ENCODE measurements at places on chromosomes 1 and 21. TPM values are rescaled to one million over a fixed set of nuclear protein-coding genes. Genes with fewer than 3 reads are reported as not detected.
A peak's percentile ranks its signal among the peaks of the same experiment; 100 is the strongest.

DNA sequence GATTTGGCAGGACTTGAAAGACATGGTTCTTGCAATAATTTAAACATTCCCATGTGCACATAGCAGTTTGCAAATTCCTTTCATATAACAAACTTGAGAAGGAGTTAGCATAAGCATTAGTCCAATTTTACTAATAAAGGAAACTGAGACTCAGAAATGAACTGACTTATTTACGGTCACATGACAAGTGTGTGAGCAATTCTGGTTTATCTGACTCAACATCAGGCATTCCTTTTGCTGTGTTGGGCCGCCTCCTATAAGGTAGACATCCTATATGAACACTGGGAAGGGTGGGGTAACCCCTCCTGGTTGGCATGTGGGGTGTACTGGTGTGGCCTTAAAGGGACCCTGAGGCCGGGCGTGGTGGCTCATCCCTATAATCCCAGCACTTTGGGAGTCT, 8.5 kb upstream of the CPT2 start:
- DNase-seq: no peak

DNA sequence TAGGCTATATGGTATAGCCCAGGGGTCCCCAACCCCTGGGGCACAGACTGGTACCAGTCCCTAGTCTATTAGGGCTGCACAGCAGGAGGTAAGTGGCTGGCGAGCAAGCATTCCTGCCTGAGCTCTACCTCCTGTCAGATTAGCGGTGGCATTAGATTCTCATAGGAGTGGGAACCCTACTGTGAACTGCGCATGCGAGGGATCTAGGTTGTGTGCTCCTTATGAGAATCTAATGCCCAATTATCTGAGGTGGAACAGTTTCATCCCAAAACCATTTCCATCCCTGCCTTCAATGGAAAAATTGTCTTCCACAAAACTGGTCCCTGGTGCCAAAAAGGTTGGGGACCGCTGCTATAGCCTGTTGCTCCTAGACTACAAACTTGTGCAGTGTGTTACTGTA, 22.8 kb upstream of the ZBTB8A start:
- no peak for DNase-seq

- no peak for DNase-seq
Measured at GRCh38 chr1:235945775-235946570, 79.3 kb upstream of the LYST start.

The PSRC1 gene
- 0.50 TPM for total RNA-seq

DNA sequence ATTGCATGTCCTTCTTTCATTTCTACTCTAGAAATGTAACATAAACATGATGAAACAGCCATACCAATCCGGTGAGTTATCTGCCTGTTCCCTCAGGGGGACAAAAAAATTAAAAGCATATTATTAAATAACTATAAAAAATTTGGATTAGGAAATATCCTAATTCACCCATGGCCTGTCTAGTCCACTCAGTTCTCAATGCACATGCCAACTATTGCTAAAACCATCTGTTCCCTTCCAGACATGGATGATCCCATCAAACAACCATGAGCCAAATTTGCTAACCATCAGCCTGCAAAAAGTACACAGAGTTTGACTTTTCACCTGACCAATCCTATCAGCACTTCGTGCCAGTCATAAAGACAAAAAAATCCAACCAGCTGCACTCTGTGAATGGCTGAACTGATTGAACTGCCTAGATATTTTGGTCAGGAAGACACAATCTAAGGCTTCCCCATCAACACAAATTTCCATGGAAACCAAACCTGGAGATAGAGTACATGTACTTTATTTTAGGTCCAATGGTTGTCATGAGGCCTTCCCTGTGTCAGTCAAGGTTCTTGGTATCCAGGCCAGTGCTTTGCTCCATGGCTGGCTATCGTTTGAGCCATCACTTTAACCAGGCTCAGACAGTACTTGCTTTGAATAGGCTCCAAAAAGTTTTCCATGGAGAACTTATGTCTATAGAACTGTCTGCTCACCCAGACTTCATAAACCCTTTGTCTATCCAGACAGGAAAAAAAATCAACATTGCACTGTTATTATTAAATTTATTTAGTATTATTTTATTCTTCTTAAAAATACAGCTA, 570.8 kb downstream of the LTN1 start:
- no peak for DNase-seq

The FAM151A gene
- total RNA-seq: 0.19 TPM

GRCh38 chr1:242886137-242886536, 361.6 kb upstream of the PLD5 start:
- DNase-seq: no peak

- no peak for DNase-seq
Measured at GRCh38 chr21:15410853-15411252, 318.9 kb upstream of the USP25 start.

DNA sequence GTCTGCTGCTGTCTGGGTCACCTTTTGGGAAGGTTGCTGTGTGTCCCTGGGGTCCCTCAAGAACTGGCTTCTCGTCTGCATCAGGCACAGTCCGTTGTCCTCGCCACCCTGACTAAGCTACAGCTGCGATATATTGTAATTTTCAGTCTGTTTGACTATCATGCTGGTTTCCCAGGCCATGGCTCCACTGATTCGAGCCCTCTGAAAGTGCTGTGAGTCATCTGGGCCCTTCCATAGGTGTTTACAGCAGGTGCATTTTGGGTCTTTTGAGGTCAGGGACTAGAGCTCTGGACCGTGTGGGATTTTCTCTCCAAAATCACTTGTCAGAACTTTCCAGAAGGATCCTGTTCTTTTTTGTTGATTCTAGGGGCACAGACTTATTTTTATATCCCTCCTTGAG, 52.8 kb downstream of the SPSB1 start:
- no peak for DNase-seq

DNA sequence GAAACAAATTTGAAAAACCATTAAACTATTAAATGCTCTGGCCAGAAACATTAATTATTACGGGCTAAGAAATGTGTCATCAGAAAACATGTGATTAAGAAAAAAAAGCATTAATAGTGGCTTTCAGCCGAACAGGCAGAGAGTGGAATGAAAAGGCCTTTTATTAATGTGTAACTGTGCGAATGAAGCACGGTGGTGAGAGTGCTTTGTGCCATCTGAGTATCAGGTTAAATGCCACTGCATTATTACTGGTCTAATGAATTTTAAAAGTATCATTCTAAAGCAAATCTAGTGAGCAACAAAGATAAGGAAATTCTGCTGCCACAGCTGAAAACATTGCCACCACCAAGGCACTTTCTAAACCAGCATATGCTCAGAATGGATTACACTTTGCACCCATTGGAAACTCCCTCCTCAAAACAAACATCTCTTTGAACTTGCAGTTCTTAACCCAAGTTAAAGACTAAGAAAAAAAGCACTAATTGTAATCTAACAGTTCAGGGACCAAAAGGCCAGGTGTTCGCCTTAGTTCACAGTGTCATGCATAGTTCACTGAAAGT, 30.0 kb upstream of the SSX2IP start:
- DNase-seq: no peak

The PTGFR gene
- total RNA-seq: 0.52 TPM

DNA sequence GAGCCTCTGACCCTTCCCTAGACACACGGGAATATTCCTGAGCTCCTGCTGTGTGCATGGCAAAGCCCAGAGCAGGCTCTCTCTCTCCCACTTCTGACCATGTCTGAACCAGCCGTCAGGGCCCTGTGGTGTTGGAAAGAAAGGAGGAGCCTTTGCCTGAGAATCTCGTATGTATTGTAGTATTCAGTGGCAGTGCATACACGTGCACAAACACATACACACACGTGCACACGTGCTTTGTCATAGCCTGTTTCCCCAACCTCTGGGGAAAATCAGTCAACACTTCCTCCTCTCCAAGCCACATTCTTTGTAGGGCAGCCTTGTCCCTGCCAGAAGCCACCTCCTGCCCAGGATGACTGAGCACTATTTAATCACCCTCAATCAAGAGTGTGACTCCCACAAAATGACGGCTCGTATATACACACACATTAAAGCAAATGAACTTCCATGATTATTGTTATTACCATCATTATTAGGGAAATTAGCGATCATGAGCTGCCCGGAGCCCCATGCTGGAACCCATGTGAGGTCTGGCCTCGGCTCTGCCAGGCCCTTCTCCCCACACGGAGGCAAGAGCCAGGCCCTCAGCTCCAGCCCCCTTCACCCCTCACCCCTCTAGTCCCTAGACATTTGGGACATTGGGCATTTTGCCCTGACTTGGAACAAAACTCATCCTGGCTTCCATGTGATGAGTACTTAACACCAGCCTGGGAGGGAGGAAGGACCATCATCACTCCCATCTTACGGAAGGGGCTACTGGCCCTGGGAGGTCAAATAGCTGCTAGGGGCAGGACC, 331.9 kb downstream of the NPHP4 start:
- peak; percentile 56 for DNase-seq

DNA sequence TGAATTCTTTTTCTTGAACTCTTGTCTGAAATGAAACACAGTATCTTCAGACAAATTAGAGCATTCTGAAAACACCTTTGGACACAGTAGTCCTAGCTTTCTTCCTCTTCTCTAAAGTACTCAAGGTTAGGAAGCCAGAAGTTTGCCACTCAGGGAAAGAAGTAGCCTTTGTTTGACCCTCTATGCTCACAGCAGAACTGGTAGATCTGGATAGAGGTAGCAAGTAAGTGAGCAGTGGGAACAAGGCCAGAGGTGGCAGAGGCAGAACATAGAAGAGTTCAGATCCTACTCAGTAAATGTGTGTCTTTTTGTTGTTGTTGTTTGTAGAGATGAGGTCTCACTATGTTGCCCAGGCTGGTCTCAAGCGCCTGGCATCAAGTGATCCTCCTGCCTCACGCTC, 7.4 kb upstream of the PIGR start:
- DNase-seq: no peak

The PADI1 gene
- not detected for total RNA-seq

- peak; percentile 21 for DNase-seq
Measured at GRCh38 chr1:115098979-115099692, 9.8 kb upstream of the TSPAN2 start.

- DNase-seq: peak; percentile 83
Measured at GRCh38 chr1:52552505-52553361, at the start of gene TUT4. Gene TUT4 (minus strand): TSS chr1:52553092. CDS start chr1:52526280, 26,812 bp downstream.

- no peak for DNase-seq
Measured at GRCh38 chr1:106344494-106344893, 712.0 kb upstream of the PRMT6 start.

The MMP23B gene
- 38.8 TPM for total RNA-seq

GRCh38 chr1:187960125-187960638, 1131.4 kb downstream of the PLA2G4A start:
- DNase-seq: no peak

DNA sequence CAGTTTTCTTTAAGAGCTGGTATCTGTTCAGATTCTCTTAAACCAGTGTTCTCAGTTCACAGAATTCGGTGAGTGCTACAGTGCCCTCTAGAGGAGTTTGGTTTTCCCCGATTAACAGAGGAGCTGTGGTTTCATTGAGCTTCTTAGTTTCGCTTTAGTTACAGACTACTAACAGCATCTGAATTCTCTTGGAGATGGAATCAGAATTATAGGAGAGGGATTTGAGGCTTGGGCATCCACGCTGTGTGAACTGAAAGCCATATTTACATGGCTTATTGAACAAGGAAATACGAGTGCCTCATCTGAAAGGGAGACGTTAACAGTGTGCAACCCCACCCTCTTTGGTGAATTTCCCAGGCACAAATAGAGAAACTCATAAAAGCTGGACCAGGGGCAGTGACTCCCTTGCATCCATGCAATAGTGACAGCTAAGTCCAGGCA, 202.0 kb downstream of the USH2A start:
- DNase-seq: no peak
